Right renal pelvis (tissue), 4 donors: ENCODE measurements at places on chromosomes 6 and 20. TPM values are rescaled to one million over a fixed set of nuclear protein-coding genes. Genes with fewer than 3 reads are reported as not detected.

EYA2 gene
- polyA plus RNA-seq: 0.76 TPM

MOXD1 gene
- 311 TPM for polyA plus RNA-seq

MTFR2 gene
- 2.7 TPM for polyA plus RNA-seq

TFAP2B gene
- 13.5 TPM for polyA plus RNA-seq

- DNase-seq: no peak
Measured at GRCh38 chr6:711925-712324, 19.0 kb upstream of the EXOC2 start.

- DNase-seq: no peak
Measured at GRCh38 chr20:50151034-50151743, 2.3 kb downstream of the PEDS1 start.

DNA sequence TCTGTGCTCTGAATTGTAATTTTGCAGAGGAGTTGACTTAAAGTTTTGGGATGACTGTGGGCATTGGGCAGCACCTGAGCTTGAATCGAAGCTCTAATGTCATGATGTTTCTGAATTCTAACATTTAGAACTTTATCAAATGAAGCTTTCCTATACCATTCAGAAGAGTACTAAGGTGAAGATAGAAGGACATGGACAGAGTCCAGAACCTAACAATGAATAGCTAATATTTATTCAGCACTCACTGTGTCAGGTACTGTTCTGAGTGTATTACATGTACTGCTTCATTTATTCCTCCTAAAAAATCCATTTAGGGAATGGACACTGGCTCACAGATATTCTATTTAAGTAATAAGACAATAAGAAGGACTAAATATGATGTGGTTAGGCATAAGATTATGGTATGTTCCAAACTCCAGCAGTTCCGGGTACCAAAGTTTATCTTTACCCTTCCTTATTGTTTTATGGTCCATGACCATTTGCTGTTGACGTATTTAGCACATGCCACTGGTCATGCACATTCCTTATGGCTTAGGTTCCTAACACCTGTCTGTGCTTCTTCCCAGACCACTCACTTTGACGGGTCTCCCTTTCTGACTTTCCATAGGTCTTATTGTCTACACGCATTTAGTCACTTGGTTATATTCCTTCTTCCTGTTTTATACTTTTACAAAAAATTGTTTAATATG lies 20.3 kb downstream of the BCKDHB start:
- DNase-seq: no peak

DNA sequence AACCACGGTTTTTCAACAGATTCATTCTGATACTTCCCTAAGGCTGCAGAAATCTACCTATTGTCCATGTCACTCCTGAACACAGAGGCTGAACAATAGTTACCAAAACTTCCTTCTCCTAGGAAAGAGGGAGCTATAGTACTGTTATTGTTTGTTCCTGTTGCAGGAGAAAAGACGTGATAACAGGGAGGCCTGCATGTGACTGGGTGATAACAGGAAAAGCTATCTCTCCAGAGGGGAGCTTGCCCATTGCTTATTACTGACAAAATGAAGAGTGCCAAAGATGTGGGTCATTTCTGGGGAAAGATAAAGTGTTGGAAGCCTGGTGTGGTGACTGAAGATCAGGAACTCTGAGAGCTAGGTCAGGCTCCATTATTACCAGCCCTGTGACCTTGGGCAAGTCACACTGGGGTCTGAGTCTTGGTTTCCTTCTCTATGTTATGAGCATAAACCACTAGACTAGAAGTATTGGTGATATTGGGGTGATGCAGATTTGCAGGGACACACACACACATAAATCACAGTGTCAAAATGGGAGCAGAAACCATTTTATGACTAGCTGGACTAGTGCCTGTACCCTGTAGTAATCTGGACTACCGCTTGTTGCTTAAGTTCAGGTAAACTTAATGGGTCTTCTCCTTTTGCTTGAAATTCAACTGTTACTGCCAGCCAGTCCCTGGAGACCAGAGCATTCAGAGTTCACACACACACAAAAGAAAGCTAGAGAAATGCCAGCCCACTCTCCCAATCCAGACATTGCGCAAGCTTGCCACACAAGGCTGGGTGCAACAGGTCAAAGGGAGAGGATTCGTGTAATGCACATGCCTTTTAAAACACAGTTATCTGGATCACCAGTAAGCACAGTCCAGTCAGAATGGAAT lies 136.0 kb upstream of the CNR1 start:
- DNase-seq: no peak

- DNase-seq: no peak
Measured at GRCh38 chr6:163900570-163900969, 486.1 kb downstream of the QKI start.

DNA sequence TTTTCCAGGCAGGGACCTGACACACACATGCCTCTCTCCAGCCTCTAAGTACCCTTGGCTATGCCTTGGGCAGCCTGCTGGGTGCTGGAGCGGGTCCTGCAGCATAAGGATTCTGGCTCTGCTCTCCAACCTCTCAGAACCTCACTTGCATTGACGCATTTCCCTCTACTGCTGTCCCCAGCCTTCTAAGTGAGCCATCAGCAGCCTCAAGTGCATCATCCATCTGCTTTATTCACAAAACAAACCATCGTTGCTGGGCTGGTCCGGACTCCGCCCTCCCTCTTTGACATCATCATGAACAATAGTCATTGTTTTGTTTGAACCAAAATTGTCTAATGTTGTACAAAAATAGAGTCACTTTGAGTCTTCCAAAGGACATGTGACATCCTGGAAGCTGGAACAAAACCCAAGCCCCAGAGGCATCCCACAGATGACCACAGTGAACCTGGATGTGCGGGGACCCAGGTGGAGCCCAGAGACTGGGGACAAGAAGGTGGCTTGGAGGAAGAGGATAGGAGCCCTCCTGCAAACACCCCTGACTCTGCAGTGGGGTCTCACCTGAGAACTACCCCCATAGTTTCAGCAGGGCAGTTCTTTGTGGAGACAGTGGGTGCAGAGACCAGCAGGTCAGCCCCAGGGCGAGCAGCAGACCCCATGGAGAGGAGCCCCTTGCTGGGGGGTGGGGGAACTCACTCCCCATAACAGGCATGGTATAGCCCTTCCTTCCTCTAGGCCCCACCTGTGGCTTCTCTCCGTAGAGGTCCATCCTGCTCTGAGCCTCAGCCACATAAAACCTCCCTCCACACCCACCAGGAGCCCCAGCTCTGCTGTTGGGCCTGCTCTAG lies 230.1 kb downstream of the SYNDIG1 start:
- no peak for DNase-seq

GRCh38 chr6:33802186-33802958 lies 1.4 kb downstream of the MLN start:
- no peak for DNase-seq

- DNase-seq: no peak
Measured at GRCh38 chr6:43887906-43888683, 118.1 kb downstream of the VEGFA start.

DNA sequence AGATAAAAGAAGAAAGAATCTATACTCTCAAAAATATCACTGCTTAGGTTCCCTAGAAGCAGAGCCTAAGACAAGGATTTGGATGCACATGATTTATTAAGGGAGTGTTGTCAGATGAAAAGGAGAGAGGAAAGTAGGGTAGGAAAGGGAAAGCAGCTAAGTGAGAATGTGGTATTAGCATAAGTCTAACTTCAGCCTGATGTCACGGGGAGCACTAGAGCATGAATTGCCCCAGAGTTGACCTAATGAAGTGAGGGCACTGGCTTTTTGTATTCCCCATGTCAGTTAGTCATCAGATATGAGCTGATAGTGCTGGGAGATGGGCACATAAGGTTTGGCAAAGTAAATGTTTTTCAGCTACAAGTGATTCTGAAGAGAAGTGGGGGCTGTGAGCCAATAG lies 129.0 kb upstream of the THEMIS start:
- no peak for DNase-seq

- DNase-seq: no peak
Measured at GRCh38 chr6:168062346-168063289, 16.4 kb downstream of the FRMD1 start.

GRCh38 chr6:29793796-29794195 lies 33.8 kb upstream of the HLA-G start:
- DNase-seq: no peak

DNA sequence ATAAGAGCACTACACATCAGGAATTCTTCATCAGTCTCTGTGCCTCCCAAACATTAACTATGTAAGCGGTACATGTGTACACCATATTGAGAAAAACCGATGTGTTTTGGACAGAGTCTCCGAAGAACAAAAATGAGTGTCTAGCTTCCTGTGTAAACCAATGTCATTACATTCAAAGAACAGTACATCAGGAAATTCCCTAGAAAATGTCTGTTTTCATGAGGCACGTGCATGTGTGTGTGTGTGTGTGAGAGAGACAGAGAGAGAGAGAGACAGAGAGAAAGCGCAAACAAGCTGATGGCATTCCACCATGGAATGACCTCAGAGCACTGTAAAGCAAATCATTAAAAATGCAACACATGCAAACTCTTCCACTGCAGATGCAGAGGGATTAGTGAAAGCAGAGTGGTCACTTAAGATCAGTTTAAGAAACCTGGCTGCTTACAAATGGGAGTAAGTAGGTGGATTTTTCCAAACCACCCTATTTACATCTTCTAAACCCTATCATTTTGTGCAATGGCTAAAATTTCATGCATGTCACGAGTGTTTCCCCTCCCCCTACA lies 133.9 kb downstream of the HIVEP2 start:
- no peak for DNase-seq

GRCh38 chr20:64077876-64078551 lies 1.3 kb downstream of the RGS19 start:
- no peak for DNase-seq

DNA sequence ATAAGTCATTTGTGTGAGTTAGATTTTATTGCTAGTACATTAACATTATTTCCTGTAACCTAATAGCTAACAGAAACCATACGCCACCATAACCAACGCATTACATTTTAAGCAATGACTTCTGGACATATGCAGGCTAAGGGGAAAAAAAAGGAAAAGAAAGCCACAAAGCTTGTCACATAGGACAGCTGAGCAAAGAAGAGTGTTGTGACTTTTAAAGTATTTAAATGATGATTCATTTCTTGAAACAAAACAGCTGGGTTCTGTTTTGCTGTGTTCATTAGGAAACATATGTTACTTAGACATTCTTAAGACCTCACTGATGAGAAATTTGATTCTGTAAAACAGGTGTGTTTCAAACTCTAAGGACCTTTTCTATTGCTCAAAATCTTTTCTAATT lies 171.4 kb downstream of the COL9A1 start:
- no peak for DNase-seq

- no peak for DNase-seq
Measured at GRCh38 chr20:24787071-24787470, 162.0 kb upstream of the CST7 start.

GRCh38 chr6:114592506-114592905 lies 249.7 kb upstream of the HS3ST5 start:
- no peak for DNase-seq

DNA sequence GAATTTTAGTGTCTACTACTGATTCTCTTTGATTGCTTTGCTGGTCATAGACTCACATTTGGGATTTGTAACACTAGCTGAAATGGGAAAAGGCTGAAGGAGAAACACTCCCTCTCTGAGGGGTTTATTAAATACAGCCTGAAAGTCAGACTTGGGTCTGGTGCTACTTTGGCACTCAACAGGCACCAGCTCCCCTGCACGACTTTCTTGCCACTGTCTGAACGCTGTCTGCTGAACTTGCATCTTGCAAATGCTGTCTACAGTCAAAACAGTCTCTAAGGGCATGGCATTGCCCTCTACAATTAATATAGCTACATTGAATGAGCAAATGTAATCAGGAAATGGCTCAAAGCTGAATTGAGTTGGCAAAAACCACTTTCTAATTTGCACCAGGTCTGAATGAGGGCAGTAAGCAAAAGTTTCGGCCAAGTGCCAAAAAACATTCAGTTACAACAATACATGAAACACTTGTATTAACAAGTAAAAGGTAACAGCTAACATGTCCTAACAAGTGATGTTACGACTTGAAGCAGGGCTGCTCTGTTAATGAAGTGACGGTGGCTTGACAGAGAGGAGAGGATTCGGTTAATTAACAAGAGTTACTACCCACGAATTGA lies 119.5 kb downstream of the FOXC1 start:
- no peak for DNase-seq

DNA sequence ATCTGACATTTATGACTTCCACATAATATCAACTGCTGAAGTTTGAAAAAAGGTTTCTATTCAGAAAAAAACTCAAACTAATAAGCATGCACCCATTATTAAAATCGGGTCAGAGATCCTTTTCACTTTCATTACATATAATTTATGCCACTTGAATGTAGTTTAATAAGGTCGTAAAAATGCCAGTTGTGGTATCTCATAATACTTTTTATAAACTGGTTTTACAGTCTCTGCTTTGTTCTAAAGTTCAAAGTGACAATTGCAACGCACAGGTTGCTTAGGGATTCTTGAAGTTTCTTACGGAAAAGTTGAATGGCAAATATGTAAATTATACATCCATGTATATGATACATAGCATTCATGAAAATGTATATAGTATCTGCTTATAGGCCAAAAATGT lies 229.4 kb upstream of the CEP162 start:
- no peak for DNase-seq

GRCh38 chr6:156828280-156828703 lies 51.1 kb downstream of the ARID1B start:
- DNase-seq: no peak
